C1 segment of cervical spinal cord (tissue), 14 donors: ENCODE measurements at places on chromosomes 3 and 15.
A peak's percentile ranks its signal among the peaks of the same experiment; 100 is the strongest.

GRCh38 chr3:129025108-129025507, 24.0 kb downstream of the EFCC1 start:
- DNase-seq, result no peak

DNA sequence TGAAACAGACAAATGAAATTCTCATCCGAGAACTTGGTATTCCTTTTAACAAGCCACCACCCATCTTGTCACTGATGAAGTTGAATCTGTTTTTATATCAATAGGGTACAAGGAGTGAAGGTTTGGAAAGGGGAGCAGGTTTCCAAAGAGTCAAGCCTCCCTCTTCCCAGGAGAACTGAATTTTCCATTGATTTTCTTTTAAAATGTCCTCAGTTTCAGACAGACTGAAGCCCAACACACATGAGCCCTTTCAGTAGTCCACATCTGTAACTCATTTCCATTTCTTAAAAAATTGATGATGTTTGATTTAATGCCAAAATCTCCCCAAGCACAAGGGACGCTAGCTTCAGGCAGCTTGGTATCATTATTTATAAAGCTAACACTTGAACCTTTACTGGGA, 187.7 kb downstream of the FOXB1 start:
- no peak for DNase-seq

DNA sequence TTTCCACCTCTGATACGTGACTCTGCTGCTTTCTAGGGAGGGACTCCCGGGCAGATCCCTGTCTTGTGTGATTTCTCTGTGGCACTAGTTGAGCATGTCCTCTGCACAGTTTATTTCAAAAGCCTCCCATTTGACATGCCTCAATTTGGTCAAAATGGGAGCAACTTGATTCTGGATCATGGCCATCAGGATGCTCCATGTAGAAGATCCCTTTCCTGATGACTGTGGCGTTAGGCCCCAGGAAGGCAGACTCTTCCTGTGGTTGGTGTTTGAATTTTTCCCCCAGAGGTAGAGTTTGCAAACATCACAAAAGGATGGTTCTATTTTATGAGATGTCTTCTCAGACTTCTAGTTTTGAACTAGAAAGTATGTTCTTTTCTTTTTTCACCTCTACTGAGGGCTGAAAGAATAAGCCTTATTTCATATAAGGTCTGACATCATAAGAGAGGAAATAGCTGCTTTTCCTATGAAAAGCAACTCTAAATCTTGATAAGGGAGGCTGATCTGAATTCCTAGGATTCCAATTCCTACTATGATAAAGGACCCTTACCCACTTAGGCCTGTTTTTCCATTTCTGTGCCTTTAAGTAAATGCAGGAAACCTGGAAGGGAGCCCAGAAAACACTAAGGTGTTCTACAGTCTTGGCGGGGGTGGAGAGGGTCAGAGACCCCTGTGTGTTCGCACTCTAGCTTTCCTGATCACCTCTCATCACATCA, 243.8 kb upstream of the CHRM5 start:
- DNase-seq, result no peak

DNA sequence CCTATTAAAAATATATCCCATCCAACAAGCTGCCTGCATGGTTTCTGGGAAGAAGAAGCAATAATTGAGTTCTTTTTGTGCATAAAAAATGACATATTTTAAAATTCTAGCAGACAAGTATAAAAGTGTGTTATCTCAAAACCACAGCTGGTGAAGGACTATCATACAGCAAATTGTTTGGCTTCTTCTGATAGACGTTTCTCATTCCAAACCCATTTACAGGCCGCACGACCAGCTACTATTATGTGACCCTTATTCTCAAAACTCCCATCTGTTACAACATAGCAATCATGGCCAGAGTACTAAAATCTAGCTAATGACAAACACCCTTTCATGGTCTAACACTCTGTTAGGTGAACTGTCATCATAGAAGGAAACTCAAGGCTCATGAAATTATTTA, 21.7 kb downstream of the ETFA start:
- no peak for DNase-seq

DNA sequence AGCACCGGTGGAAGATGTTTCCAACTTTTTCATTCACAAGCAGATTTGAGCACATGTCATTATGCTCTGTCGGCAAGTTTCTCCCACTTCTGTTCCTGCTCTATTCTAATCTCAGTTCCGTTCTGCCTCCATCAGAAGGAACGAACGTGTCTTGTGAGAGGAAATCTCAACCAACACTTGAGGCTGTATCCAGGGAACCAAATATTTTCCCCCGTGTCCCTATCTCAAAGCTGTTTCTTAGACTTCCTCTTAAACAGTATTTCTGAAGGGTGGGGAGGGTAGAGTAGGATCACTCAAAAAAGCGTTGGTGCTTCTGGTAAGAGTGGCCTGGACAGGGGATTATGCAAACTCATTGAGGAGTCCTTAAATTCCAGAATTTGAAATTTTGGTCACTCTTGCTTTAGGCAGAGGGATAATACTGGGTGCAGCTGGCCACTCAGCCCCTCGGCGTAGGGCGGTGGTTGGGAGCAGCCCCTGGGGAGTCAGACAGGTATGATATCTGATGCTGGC, 54.9 kb downstream of the FRMD4B start:
- DNase-seq, result no peak

DNA sequence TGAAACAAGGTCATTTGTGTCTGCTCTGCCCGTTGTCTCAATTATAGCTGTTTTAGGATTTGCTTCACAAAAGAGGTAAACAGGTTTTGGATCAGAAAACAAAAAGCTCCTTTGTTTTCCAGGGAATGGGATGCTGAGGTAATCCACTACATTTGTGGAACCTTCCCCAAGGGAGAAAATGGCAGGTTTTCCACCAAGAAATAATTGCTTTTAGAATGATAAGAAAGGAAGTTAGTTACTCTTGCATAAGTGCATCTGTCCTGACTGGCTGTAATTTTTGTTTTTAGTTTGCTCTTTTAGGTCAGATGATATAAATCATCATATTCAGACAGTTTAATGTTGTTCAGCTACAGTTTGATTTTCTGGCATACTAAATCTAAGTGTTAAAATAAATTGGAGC, 198.5 kb upstream of the COL8A1 start:
- no peak for DNase-seq

GRCh38 chr15:33638453-33638852, 327.7 kb downstream of the RYR3 start:
- no peak for DNase-seq

- DNase-seq, result peak; percentile 8
These were observed 275.4 kb downstream of the FOXP1 start for GRCh38 chr3:71307991-71308697.

DNA sequence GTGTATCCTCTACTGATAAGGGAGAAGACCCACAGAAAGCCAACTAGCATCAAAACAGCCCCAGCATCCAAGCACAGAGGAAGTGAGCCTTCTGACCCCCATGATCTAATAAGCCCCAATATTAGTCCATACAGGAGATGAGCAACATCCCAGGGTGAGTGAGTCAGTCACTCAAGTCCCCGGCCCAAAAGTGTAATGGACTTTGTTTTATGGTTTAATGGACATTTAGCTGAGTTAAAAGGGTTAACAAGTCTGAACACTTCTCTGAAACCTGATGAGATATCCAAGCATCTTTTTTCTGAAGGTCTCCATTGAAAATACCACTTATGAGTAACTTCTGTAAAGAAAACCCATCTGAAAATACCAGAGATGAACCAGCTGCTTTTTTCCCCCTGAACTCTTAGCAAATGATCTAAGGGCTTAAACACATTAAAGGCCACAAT, 115.6 kb downstream of the GREM1 start:
- DNase-seq, result no peak

GRCh38 chr3:62911526-62911925, 36.3 kb upstream of the CADPS start:
- no peak for DNase-seq

GRCh38 chr15:38796589-38796988, 232.0 kb upstream of the RASGRP1 start:
- DNase-seq, result no peak

GRCh38 chr3:108552267-108553159, 36.7 kb downstream of the CIP2A start:
- no peak for DNase-seq

GRCh38 chr3:49339581-49339940, 292 bp downstream of the USP4 start:
- DNase-seq, result no peak

DNA sequence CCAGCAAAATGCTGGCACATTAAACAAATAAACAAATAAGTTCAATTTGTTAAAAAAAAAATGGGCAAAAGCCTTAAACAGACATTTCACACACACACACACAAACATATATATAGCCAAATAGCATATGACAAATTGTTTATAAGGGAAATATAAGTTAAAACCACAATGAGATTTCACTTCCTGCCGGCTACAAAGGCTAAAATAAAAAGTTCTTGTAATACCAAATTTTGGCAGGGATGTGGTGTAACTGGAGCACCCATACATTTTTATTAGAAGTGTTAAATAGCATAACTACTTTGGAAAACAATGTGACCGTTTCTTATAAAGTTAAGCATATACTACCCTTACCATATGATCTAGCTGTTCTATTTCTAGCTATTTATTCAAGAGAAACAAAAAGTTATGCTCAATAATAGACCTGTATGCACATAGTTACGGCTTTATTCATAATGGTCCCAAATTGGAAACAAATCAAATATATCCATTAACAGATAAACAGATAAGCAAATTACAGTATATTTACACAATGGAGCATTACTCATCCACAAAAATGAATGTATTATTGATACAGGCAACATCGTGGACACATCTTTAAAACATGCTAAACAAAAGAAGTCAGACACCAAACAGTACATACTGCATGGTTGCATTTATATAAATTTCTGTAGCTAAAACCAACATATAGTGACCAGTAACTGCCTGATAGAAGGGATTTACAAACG, 93.9 kb downstream of the EOMES start:
- no peak for DNase-seq

- no peak for DNase-seq
These were observed 65.3 kb downstream of the SLC30A4 start for GRCh38 chr15:45457220-45457619.

DNA sequence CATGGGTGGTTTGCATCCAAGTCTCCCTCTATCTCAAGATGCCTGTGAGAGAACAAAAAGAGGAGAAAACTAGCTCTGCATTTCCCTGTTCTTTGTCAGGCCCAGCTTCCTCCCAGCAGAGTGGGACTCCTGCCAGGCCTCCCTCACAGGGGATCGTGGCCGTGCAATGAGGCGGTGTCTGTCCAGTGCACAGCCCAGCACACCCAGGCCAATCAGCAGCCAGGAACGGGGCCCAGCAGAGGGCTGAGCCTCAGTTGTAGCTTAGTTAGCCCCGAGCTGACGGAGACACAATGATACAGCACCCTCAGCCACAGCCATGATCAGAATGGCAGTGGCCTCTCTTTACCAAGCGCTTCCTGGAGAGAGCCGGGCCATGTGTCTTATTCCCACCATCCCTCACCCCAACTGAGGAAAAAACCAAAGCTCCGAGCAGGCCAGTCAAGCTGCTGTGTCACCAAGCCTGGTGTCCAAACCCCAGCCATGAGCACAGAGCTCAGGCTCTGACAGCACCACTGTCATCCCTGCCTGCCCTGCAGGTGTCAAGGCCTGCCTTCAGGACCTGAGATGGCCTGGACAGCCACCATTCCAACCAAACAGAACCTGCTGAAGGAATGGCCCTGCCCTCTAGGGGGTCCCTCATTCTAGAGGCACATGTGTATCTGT, 71.1 kb downstream of the DNAJB8 start:
- DNase-seq, result peak; percentile 13

GRCh38 chr3:149555927-149556326, 81.4 kb downstream of the TM4SF4 start:
- DNase-seq, result no peak

DNA sequence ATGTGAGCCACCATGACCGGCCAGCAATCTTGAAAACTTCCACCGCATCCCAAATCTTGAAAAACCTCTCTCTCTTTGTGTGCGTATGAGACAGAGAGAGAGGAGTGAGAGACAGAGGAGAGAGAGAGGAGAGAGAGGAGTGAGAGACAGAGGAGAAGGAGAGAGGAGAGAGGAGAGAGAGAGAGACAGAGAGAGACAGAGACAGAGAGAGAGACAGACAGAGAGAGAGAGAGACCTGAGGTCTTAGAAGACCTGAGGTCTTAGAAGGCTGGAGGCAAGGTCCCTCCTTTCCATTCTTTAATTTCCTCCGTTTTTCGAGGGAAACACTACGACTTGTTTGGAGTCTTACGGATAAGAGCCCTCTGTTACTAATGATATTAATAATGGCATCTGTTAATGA, 39.5 kb downstream of the TMEM40 start:
- DNase-seq, result no peak

GRCh38 chr3:72907731-72908620, 20.1 kb downstream of the GXYLT2 start:
- peak; percentile 23 for DNase-seq

GRCh38 chr3:81217101-81217500, 544.3 kb downstream of the GBE1 start:
- DNase-seq, result no peak

GRCh38 chr3:72439321-72440183, 408.7 kb downstream of the SHQ1 start:
- DNase-seq, result no peak

- DNase-seq, result no peak
These were observed 45.0 kb upstream of the PRICKLE2 start for GRCh38 chr3:64270142-64270865.

- DNase-seq, result no peak
These were observed 53.4 kb upstream of the VILL start for GRCh38 chr3:37937156-37937555.

GRCh38 chr3:176740906-176741663, 456.2 kb downstream of the TBL1XR1 start:
- DNase-seq, result no peak

GRCh38 chr15:90840157-90840855, 28.1 kb upstream of the FURIN start:
- DNase-seq, result no peak

DNA sequence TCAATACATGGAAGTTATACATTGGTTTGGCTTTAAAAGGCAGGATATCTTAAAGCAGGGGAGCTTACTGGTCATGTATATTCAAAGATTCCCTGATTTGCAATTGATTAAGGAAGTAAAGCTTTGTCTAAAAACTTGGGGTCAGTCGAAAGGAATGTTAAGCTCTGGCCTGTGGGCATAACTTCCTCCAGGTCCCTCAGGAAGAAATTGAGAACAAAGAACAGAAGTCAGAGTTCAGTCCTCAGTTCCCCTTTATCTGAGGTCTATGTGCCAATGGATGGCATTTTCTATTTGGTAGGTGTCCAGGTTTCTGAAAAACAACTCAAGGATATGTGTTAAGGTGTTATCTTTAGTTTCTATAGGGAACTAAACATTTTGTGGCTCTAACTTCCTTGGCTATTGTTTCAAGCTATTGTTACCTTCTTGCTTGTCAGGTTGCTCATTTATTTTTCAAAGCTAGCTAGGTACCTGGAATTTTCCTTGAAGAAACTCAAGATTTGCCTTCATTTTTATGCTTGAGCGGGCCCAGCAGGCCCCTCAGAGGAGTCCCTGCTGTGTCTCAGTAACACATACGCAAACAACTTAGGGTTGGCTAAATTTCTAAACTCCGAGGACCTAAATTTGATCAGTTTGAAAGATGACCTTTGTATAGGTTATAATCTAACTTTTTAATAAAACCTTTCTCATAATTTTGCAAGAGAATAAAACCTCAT, 135.0 kb upstream of the UBE2E2 start:
- no peak for DNase-seq
